Immature natural killer cell (primary cell): ENCODE measurements at places on chromosomes 4 and X.

- no peak for DNase-seq
Measured at GRCh38 chrX:20225488-20225833, 41.2 kb downstream of the RPS6KA3 start.

- no peak for DNase-seq
Measured at GRCh38 chr4:2267320-2267811, 5.5 kb upstream of the MXD4 start.

DNA sequence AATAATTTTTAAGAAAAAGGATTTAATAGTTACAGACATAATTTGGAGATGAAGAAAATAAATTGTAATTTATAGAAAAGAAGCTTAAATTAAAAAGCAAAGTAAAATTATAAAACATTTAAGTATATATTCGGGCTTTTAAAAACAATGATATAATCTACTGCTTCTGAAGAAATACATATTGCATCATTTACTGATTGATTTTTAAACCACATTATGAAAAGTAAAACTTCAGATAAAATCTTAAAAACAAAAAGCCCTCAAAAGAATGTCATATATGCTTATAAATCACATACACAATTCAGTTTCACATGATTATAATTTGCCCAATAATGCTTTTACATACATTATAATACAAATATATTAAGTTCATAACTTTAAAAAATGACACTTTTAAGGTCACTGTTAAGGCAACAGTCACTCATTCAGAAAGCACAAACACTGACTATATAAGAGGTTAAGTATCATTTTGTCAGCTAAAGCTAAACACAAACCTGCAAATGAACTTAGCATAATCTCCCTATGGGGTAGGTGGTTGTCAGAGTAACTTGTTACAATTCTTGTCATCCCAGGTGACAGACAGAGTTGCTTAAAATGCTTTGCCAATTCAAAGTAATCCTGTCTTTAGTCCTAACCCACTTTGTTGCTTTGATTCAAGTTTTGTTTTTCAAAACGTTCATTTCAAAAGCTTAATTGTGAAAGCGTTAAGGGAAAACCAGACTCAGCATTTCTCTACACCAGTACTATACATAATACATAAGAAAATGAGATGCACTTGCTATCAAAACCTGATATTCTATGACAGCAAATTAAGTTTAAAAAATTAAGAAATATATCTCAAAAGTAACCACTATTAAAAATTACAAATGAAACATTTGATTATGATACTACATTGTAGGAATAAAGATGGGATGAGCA is 90.6 kb upstream of the MAB21L2 start:
- DNase-seq = no peak

DNA sequence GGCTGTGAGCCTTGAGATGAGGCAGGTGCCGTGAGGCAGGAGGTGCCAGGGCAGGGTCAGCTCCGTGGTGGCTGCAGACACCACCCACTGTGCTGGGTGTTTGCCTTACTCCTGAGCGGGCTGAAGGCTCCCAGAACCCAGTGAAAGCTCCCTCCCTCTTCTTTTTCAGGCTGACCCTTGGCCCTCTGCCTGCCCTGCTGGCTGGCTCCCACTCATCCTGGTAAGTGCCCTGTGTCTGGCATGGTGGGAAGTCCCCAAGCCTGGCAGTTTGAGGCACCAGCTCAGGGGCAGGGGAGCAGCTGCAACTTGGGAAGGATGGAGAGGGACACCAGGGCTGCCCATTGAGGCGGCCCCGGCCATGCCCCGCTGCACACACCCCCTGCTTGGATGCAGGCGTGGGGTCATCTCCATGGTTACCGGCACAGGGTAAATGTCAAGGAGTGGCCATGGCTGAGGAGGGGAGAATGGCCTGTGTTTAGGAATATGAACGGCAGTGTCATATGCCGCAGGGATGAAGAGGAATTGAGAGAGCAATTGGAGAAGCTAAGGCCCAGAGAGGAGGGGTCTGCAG is 16.8 kb downstream of the SH3BP2 start:
- DNase-seq = no peak

- DNase-seq = no peak
Measured at GRCh38 chr4:150237110-150237872, 159.0 kb downstream of the DCLK2 start.

GRCh38 chrX:140432346-140433175 is 72.3 kb downstream of the SOX3 start:
- no peak for DNase-seq

DNA sequence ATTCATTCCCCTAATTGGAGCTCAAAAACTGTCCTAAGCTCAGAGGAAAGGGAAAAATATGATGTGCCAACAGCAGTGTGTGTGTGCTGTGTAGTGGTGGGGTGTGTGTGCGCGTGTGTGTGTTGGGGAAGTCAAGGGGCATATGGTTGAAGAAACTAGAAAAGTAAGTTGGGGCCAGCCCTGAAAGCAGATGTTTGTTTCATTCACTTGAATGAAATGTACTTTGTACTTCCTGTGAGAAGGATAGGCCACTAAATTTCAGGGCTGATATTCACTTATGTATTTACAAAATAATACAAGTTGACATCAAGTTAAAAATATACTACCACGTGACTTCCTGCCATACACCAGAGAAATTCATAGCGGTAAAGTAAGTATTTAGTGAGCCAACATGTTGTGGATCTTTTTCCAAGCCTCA is 151.3 kb upstream of the JADE1 start:
- DNase-seq = no peak

DNA sequence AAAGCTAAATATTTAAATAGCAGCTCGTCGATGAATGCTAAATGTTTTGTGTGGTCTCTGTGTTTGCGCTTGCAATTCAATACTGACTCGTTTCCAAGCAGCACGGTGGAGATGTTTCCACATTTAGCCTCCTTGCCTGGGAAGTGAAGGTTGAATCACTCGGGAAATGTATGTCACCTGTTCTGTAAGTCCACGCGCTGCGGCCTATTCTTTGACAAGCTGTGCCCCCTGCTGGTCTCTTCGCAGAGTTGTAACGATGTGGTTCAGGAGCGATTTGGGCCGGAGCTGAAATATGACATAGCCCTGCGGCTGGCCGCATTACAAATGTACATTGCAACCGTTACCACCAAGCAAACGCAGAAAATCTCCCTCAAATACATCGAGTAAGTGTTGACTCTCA is 89.6 kb upstream of the PRPS2 start:
- no peak for DNase-seq

GRCh38 chr4:74466242-74466641 is 21.3 kb downstream of the AREG start:
- DNase-seq = no peak

GRCh38 chr4:79022529-79022928 is 83.3 kb upstream of the PAQR3 start:
- no peak for DNase-seq

DNA sequence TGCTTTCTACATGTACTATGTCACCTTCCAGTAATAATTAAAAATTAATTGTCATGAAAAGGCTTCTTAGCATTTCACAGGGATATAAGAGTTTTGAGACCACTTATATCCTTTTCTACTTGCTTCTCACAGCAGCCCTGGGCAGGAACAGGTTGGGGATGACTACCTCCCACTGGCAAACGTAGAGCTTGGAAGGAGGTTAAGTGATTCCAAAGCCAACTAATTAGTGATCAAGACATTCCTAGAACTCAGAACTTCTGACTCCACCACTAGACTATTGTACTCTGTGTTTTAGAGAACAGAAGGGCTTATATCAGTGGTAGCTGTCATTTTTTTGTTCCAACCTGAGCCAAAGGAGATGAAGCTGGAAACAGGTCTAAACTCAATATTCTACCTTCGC is 364.5 kb upstream of the BOD1L1 start:
- DNase-seq = no peak

DNA sequence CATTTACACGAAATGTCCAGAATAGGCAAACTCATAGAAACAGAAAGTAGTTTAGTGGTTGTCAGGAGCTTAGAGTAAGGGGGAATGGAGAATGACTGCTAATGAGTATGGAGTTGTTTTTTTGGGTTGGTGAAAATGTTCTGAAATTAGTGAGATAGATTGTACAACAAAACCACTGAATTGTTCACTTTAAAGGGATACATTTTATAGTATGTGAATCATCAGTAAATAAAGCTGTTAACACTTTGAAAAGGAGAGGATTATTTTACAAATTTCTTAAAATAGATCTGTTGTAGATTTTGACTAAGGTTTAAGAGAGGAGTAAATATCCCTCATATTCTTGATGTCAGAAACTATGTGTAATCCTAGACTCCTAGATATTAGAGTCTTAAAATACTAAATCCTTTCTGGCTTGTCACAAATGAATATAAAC is 82.7 kb downstream of the RAPGEF2 start:
- no peak for DNase-seq

DNA sequence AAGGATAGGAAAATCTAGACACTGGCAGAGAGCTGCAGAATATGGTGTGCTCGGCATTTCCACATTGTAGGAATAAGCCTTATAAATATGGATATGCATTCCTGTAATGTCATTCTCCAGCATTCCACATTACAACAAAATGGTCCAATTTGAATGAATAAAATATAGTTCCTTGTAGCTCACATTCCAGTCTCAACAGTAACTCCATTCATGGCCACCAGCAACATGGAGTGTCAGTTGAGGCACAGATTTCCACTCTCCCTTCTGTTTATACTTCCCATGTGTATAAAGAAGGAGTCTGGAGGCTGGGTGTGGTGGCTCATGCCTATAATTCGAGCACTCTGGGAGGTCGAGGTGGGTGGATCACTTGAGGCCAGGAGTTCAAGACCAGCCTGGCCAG is 84.5 kb downstream of the AASDH start:
- DNase-seq = no peak

GRCh38 chr4:97507587-97508245 is 635.6 kb downstream of the STPG2 start:
- no peak for DNase-seq

DNA sequence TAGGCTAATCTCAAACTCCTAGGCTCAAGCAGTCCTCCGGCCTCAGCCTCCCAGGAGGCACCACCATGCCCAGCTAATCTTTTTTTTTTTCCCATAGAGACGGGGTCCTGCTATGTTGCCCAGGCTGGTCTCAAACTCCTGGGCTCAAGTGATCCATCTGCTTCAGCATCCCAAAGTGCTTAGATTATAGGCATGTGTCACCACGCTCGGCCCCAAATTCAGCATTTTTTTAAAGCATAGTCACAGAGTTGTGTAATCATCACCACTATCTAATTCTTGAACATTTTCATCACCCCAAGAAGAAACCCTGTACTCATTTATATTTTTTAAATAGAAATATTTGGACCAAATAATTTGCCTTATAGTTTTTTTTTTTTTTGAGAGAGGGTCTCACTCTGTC is 10.3 kb downstream of the CENPI start:
- DNase-seq = no peak

GRCh38 chrX:72349190-72349589 is 43.5 kb upstream of the CITED1 start:
- no peak for DNase-seq

DNA sequence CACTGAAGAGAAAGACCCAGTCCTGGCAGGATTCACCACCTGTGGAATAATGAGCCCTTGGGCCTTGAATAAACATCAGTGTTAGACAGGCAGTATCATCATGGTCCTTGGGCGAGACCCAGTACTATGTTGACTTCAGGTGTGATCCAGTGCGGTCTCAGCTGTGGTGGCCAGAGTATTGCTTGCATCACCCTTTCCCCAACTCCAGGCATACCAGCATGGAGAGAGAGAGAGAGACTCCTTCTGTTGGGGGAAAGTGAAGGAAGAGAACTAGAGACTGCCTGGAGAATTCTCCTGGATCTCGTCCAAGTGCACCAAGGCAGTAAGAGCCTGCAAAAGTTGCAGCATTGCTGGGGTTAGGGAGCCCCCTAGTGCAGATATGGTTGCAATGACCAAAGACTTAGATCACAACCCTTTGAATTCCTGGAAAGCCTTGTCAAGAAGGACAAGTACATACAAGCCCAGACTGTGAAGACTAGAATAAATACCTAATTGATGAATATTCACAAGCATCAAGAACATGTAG is 61.1 kb upstream of the VAMP7 start:
- DNase-seq = peak; percentile 33

- peak; percentile 73 for DNase-seq
Measured at GRCh38 chr4:40316782-40317635, 18.1 kb upstream of the CHRNA9 start.

- no peak for DNase-seq
Measured at GRCh38 chr4:10640561-10641201, 43.9 kb downstream of the CLNK start.

- DNase-seq = no peak
Measured at GRCh38 chrX:13158911-13159310, 114.5 kb upstream of the FAM9C start.

DNA sequence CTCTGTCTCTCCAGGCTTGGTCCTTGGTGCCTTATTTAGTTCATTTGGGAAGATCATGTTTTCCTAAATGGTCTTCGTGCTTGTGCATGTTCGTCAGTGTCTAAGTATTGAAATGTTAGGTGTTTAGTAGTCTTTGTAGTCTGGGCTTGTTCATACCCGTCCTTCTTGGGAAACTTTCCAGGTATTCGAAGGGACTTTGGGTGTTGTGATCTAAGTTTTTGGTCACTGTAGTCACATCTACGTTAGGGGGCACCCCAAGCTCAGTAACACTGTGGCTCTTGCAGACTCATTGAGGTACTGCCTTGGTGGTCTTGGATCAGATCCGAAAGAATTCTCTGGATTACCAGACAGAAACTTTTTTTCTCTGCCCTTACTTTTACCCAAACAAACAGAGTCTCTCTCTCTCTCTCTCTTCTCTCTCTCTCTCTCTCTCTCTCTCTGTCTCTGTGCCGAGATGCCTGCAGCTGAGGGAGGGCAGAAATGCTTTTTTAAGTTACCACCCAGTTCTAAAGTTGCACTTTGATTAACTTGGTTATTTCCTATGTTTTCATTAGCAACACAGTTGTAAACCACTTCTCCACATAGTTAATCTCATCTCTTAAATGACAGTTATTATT is 67.6 kb upstream of the SLC7A3 start:
- peak; percentile 3 for DNase-seq

DNA sequence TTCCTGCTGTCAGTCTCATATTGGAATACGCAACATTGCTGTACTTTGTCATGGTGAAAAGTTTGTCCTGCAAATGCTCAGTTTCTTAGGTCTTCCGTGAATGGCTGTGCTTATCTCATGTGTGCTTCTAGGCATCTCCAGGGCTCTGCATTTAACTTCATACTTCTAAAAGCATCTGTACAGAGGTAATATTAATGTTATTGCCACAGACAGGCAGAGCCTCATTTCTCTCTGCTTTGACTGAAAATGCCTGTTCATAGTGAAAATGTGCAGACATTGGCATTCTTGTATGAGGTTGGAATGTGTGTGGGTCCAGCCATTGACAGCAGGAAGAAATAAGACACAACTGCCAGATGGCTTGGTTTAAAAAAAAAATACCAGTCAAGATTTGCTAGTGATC is 140.1 kb upstream of the TTC29 start:
- DNase-seq = no peak

DNA sequence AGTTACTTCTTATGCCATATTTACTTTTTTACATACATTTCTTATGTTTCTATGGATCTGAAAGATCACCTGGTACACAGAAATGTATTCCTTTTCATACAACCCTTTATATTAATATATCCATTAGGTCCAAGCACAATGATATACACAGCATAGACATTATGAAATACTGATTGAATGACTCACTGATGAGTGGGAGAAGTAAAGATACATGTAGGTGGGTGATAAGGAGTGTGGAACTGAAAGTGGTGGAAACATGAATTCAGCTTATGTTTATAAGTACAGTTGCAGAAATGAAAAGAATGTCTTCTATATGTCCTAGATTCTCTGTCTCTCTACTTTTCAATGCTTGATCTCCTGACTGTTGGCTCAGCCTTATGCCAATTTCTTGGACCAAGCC is 87.9 kb downstream of the YIPF7 start:
- no peak for DNase-seq
